ENCODE measurements at places on chromosomes 1 and 21.

DNA sequence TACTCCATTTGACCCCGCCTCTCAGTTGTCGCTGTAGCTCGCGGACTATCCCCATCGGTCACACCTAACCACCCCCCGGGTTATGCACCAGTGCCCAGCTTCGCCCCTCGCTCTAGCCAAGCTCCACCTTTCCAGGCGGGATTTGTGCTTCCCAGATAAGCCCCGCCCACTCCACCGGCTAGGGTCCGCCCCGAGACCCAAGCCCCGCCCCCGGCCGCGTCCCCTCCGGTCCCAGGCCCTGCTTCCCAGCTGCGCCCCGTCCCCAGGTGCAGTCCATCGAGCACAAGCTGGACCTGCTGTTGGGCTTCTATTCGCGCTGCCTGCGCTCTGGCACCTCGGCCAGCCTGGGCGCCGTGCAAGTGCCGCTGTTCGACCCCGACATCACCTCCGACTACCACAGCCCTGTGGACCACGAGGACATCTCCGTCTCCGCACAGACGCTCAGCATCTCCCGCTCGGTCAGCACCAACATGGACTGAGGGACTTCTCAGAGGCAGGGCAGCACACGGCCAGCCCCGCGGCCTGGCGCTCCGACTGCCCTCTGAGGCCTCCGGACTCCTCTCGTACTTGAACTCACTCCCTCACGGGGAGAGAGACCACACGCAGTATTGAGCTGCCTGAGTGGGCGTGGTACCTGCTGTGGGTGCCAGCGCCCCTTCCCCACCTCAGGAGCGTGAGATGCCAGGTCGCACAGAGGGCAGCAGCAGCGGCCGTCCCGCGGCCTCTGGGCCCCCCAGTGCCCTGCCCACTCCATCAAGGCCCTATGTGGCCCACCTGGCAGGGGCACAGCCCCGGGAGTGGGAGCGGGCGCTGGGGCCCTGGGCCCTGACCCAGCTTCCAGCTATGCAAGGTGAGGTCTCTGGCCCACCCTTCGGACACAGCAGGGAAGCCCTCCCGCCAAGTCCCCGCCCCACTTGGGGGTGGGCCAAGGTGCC is 23.9 kb downstream of the CITED4 start:
- DNase-seq = no peak

DNA sequence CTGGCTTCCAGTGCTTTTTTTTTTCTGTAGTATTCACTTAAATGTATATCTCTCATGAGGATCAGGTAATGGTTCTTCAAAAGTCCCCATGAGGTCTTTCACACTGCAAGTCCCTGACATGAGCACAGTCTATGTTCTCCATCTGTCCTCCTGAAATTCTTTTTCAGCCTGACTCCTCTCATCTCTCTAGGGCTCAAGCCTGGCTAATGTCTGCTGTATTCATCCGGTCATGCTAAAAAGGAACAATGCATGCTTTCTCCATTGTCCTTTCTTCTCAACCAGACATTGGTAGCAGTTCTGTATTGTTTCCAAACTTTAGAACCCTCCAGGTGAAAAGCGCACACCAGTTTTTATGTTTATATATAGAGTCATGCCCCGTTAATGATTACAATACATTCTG is 368.3 kb upstream of the OLFM3 start:
- no peak for DNase-seq

DNA sequence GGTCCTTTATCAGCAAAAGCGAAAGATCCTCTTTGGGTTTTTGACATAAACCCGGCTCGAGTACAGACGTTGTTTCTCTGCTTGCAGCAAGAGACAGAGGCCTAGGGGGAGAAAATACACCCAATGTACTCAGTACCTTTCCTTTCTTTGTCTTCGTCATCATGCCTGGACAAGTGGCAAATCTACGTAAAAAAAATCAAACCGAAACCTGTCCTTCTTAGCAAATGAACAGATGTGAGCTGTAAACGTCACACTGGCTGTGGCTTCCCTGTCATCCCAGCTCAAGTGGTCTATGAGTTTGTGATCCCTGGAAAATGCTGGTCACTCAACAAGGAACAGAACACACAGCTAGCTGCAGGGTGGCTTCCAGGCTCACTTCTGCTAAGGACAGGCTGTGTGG is 39.9 kb downstream of the STPG1 start:
- DNase-seq = no peak

- no peak for DNase-seq
These were observed 68.9 kb downstream of the CNIH3 start for GRCh38 chr1:224684979-224685425.

DNA sequence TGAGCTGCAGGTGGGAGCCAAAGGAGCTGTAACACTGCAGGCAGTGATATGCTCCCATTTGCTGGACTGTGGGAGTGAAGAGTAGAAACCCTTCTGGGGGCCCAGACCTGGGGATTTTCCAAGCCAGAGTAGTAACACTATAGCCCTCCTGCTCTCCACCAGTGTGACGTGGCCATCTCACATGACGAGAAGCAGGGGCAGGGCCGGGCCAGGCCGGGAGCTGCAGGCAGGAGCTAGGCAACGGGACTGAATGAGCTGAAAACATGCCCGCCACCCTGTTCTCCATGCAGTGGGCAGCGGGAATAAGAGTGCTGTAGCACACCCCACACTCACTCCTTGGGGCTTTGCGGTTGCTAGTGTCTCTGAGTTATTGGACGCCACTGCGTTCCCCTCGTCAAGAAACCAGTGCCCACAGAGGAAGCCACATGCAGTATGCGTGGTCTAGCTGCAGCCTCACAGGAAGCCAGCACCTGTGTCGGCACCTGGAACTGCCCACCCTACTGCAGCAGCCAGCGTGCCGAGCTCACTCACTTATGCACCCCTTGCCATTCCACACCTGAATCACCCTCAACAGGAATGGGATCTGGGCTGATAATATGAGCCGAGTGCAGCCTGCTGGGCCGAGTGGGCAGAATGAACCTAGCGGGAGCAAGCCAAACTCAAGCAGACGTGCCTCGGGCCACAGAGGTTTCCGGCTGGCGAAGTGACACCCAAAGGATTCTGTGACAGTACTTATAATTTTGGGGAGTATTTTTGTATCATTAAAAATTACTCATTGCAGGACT is 1389.6 kb downstream of the KCNT2 start:
- DNase-seq = no peak

GRCh38 chr1:27719286-27720251 is 6.2 kb upstream of the FAM76A start:
- DNase-seq = peak; percentile 3

DNA sequence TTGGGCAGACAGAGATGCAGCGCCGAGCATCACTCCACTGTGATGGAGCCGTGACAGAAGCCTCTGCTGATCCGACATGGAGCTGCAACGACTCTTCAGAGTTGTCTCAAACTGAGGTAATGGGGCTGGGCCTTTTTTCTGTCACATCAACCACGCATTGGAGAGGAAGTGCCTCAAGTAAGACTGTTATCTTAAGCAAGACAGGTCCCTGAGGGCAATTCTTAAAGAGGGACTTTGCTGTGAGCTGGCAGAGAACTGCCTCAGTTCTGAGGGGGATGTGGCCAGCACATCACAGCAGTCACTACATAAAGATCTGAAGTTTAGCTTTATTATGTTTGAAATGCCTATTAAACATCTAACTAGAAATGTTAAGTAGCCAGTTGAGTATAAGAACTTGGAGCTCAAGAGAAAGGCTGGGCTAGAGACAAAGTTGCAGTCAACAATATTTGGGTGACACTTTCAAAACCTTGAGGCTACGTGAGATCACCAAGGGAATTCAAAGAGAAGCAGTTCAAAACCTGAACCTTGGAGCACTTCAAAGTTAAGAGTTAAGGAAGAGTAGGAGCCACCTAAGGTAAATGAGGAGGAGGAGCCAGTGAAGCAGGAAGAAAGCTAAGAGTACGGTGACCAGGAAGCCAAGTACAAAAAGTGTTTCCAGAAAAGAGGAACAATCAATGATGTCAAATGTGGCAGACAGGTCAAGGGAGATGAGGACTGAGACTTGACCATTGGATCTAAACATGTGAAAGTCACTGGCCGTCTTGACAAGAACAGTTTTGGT is 54.2 kb upstream of the BCL9 start:
- DNase-seq = no peak

DNA sequence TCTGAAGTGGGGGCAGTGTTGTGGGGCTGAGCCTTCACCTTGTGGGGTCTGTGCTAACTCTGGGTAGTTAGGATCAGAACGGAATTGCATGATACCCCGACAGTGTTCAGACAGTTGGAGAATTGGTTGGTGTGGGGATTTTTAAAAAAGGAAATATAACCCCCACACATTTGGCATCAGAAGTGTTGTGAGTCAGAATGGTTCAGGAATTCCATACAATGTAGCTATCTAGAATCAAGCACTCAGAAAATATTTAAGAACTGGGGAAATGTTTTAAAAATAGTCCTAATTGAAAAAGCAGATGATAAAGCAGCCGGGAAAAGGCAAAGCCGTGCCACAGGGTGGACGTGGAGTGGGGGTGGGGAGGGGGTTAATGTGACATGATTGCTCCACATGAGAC is 6.5 kb upstream of the S100A7 start:
- peak; percentile 14 for DNase-seq

DNA sequence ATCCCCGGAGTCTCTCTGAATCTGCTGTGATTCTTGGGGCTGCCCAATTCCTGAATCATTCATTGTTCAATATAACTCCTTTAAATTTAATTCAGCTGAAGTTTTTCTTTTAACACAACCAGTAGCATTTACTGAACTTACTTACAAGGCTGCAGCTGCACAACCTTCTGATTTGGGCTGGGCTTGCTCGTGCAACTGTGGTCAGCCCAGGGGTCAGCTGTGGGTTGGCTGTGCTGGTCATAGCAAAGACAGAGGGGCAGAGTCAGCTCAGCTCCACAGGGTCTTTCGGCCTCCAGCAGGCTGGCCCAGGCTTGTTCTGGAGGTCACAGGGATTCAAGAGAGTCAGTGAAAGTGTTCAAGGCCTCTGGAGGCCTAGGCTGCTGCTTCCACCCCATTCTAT is 186.1 kb downstream of the MATN1 start:
- DNase-seq = no peak

DNA sequence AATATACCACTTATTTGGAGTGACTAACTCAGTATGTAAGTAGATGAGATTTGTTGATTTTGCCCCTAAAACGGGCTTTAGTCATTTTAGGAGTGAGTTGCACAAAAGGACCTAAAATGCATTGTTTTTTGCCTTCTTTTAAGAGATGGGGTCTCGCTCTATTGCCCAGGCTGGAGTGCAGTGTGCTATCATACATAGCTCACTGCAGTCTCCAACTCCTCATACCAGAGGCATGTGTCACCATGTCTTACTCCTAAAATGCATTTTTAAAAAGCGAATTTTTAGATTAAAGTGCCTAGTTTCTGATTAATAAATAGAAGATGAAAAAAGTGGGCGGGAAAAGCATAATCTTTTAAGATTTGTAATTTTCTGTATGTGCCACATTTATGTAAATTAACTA is 11.5 kb upstream of the NEXN start:
- DNase-seq = peak; percentile 64

- DNase-seq = peak; percentile 37
These were observed 1.5 kb upstream of the ST6GALNAC5 start for GRCh38 chr1:76865696-76866286.

DNA sequence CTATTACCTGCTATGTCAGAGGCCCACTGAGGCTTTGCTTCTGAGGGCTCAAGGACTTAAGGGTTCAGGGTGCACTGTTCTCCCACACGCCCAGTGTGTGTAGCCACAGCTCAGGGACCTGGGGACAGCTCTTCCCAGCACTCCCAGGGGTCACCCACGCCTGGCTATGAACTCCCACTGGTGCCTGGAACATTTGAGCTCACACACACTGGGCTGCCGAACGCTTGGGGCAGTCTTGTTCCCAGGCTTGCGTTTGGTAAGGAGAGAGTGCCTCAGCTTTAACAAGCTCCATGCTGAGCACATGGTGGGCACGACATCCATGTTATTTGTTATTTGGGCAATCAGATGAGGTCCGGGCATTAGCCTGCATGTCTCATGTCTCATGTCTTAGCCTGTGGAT is 37.6 kb downstream of the STUM start:
- DNase-seq = no peak

GRCh38 chr1:205783904-205784303 is 8.6 kb upstream of the RAB29 start:
- DNase-seq = no peak

- peak; percentile 46 for DNase-seq
These were observed 54.2 kb upstream of the ATF3 start for GRCh38 chr1:212554401-212554800.

- no peak for DNase-seq
These were observed 127.7 kb downstream of the MAGI3 start for GRCh38 chr1:113517983-113518382.

DNA sequence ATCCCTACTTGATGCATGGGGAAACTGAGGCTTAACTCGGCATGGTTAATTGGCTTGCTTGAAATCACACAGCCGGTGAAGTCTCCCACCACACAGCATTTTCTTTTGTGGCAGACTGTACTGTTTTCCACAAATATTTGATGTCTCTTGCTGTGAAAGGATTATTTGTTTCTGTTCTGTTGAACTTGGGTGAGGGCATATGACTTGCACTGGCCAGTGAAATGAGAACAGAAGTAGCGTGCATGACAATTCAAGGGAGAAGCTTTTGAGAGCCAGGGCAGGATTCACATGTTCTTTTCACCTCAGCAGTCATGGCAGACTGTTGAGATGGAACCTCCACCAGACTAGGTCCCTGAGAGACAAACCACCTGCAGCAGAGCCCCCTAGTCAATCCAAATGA is 11.7 kb upstream of the AK2 start:
- no peak for DNase-seq

GRCh38 chr1:186899977-186900376 is 71.2 kb downstream of the PLA2G4A start:
- no peak for DNase-seq

DNA sequence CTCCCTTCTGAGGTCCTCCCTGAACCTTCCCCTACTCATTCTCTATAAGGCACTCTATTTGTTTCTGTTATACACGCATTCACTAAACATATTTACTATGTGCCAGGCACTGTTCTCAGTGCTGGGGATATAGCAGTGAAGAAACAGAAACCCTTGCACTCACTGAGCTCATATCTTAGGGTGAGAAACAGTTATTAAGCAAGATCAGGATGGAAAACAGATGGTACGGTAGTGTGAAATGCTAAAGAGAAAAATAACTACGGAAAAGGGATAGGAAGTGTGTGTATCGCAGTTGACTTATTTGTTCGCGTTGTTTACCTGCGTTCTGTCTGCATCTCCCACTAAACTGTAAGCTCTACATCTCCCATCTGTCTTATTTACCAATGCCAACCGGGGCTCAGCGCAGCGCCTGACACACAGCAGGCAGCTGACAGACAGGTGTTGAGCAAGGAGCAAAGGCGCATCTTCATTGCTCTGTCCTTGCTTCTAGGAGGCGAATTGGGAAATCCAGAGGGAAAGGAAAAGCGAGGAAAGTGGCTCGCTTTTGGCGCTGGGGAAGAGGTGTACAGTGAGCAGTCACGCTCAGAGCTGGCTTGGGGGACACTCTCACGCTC is 572 bp downstream of the CYB5RL start:
- no peak for DNase-seq
